GM12878 (cell line): ENCODE measurements at places on chromosomes 16 and 17. TPM values are rescaled to one million over a fixed set of nuclear protein-coding genes. Genes with fewer than 3 reads are reported as not detected.

GRCh38 chr16:6439129-6439528 is 893.5 kb upstream of the RBFOX1 start:
- H3K27me3 ChIP-seq: no peaks in the 10 kb centered on the region
- no peak overlapping the region for H3K4me3 ChIP-seq
- H3K4me1 ChIP-seq: no peaks in the 10 kb centered on the region
- H3K36me3 ChIP-seq: no peaks in the 10 kb centered on the region
- H3K27ac ChIP-seq: no peak overlapping the region

- peaks cover 2% of the 10 kb centered on the region; the same call in 1 of the 2 replicates for H3K36me3 ChIP-seq
- no peak for DNase-seq
- no peaks in the 10 kb centered on the region for H3K4me1 ChIP-seq
- no peaks in the 10 kb centered on the region for H3K27me3 ChIP-seq
- no peak overlapping the region for H3K27ac ChIP-seq
Observed at GRCh38 chr17:69302682-69303081, 24.3 kb downstream of the ABCA5 start.

GRCh38 chr17:7586673-7587419 is 3.0 kb downstream of the SOX15 start:
- no peak overlapping the region for H3K4me3 ChIP-seq
- H3K36me3 ChIP-seq: peaks cover 5% of the 10 kb centered on the region
- DNase-seq: no peak
- H3K27ac ChIP-seq: no peak overlapping the region

DNA sequence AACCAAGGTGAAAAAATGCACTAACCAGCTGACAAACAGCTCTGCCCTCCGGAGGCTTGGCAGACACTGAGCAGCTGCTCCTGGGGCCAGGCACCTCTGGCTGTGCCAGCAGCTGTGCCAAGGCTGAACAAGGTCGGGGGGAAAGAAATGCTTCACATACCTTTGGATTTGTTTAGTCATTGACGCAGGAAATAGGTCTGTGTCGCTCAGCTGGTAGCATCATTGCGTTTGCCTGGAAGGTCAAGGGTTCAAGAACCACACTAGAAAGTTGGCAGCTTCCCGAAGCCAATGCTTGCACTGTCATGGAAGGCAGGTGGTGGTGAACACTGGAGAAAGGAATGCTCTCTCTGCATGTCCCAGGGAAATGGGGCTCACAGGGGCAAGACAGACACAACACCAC is 63.5 kb downstream of the PCTP start:
- no peak for DNase-seq
- H3K27me3 ChIP-seq: no peaks in the 10 kb centered on the region
- no peak overlapping the region for H3K27ac ChIP-seq
- H3K4me1 ChIP-seq: no peaks in the 10 kb centered on the region
- no peak overlapping the region for H3K4me3 ChIP-seq

DNA sequence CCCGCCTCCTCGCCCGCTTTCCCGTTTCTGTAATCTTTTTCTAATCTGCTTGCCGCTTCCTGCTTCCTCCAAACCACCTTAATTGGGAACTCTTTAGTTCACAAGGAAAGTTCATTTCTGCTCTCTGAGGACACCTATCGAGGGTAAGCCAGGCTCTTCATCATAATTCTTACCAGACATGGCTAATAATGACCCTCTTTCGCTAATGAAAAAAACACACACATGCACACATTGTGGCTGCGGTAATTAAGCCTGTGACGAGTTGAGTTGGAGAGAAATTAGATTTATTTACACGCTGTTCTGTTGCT is 100.6 kb downstream of the ZNF423 start:
- H3K4me3 ChIP-seq: no peak overlapping the region
- H3K36me3 ChIP-seq: no peaks in the 10 kb centered on the region
- H3K27ac ChIP-seq: no peak overlapping the region
- DNase-seq: no peak
- H3K27me3 ChIP-seq: peaks cover 3% of the 10 kb centered on the region
- H3K4me1 ChIP-seq: no peaks in the 10 kb centered on the region

GRCh38 chr17:82490512-82491195 is 28.9 kb upstream of the FOXK2 start:
- H3K4me1 ChIP-seq: peaks cover 7% of the 10 kb centered on the region
- H3K27me3 ChIP-seq: no peaks in the 10 kb centered on the region
- no peak for DNase-seq
- H3K4me3 ChIP-seq: no peak overlapping the region
- H3K27ac ChIP-seq: no peak overlapping the region
- H3K36me3 ChIP-seq: peaks cover 5% of the 10 kb centered on the region; the same call in 1 of the 2 replicates

DNA sequence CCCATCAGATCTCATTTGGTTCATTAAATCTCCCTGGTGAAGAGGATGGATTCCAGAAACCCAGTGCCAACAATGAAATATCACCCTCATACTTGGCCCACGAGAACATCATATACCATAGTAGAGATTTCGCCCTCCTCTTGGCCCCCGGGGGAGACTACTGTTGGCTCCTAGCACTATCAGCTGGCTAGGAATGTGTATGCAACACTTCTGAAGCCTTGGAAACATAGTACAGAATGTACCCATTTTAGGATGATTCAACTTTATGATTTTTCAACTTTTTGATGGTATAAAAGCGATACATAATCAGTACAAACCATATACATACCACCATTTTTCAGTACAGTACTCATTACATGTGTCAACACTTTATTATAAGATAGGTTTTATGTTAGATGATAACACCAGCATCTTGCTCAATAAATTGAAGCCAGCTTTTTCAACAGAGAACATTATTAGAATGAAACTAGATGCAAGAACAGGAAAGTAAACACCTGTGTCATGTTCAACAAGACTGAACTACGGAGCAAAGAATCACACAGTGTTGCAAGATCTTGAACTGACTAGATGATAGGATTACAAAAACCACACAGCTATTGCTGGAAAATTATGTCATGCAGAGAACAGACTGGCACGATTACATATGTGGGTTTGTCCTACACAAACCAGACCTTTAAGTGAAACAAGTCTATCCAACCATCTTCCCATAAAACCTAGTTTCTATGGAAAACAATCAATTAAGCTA is 17.2 kb downstream of the RSL1D1 start:
- peaks cover 7% of the 10 kb centered on the region for H3K36me3 ChIP-seq
- H3K27me3 ChIP-seq: no peaks in the 10 kb centered on the region
- no peak overlapping the region for H3K27ac ChIP-seq

DNA sequence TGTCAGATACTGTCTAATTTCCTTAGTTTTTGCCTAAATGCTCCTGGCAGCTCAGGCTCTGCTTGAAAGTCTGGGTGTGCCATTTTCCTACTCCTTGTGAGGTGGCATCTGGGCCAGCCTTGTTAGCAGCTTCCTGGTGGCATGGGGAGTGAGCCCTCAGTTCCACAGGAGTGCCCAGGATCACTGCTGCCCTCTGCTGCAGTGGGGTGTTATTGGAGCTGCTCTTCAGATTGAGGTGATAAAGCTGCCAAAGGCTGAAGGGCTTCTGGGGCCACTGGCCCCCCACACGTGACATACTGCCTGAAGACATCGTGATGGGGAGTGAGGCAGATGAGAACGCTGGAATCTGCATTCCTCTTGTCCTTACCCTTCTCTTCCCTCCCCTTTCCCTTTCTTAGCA is 27.4 kb downstream of the CEP95 start:
- no peak overlapping the region for H3K4me3 ChIP-seq
- no peak for DNase-seq
- peaks cover 13% of the 10 kb centered on the region for H3K36me3 ChIP-seq
- H3K27ac ChIP-seq: no peak overlapping the region
- no peaks in the 10 kb centered on the region for H3K27me3 ChIP-seq
- no peaks in the 10 kb centered on the region for H3K4me1 ChIP-seq

DNA sequence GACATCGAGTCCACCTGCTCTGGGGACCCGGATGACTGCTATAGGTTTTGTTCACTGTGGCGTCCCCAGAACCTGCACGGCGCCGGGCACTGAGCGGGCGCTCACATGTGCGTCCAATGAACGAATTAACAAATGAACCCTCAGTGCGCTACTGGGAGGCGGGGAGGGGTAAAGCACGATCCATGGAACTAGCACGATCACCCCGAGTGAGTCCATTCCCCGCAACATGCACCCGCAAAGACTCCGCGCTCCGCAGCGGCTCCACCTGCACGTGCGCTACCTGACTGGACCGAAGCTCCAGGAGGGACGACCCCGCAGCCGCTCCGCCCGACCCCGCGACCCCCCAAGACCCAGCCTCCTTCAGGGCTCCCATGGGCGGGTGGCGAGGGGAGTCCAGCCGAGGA is 491 bp downstream of the TRAP1 start:
- H3K4me1 ChIP-seq: peaks cover 3% of the 10 kb centered on the region
- peaks cover 3% of the 10 kb centered on the region; the same call in 1 of the 2 replicates for H3K36me3 ChIP-seq
- no peaks in the 10 kb centered on the region for H3K27me3 ChIP-seq
- no peak for DNase-seq
- peak overlapping the region; percentile 74 for H3K4me3 ChIP-seq

DNA sequence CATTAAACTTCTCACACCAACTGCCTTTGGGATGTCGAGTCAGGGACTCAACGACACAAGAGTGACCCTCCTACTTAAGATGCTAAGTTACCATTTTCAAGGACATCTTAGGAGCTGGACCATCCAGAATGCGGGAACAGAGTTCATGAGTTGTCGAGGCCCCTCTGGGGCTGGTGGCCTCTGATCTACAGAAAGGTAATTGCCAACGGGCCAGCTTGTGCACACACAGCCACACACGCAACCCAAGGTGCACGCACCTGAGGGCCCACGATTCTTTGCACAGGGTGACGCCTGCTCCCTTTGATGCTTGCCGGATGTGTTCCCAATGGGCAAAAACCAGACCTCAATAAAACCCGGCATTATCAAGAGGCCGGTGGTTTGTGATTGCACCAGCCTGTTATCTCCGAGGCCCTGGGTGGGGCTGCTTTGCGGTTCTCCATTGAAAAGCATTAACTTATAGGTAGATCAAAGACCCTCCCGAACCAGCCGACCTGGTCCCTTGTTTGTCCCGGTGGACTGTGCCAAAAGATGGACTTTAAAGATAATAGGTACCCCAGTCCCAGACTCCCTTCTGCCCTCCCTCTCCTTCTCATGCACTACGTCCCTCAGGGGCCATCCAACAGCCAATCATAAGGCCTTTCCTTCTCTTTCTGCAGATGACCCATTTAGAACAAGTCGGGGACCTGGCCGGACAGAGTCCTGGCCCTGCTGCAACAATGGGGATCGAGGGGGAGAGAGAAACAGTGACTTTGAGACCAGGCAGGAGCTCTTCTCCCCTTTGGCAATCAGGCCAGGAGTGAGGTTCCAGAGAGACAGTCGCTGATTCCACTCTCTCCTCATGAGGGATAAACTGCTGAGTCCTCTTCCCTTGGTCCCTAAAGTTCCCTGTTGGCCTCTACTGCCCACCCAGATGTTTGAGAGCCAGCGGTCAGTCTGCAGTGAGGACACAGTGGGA is 292.5 kb downstream of the SOX9 start:
- no peak overlapping the region for H3K4me3 ChIP-seq
- H3K27ac ChIP-seq: no peak overlapping the region
- peaks cover 4% of the 10 kb centered on the region; the same call in 1 of the 2 replicates for H3K4me1 ChIP-seq
- DNase-seq: no peak
- no peaks in the 10 kb centered on the region for H3K27me3 ChIP-seq

RTN4RL1 gene
- not detected in 2 replicates for polyA plus RNA-seq

DNA sequence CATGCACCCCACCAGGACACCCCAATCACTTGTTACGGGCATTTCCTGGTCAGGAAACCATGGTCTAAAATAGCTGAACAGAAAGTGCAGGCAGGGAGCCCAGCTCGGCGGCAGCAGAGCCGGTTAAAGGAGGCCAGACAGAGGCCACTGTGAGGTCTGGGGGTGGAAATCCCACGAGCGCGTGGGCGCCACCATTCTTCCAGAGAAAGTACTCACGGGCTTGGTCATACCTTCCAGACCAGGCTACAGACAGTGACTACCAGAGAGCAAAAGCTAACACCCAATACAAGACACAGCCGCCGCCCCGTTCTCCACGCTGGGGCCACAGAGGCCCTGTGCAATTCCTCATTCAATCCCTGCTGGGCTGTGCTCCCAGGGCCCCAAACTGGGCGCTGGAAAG is 11.9 kb downstream of the CEP131 start:
- no peaks in the 10 kb centered on the region for H3K27me3 ChIP-seq
- H3K4me1 ChIP-seq: no peaks in the 10 kb centered on the region
- no peak for DNase-seq
- no peak overlapping the region for H3K27ac ChIP-seq
- H3K36me3 ChIP-seq: no peaks in the 10 kb centered on the region

DNA sequence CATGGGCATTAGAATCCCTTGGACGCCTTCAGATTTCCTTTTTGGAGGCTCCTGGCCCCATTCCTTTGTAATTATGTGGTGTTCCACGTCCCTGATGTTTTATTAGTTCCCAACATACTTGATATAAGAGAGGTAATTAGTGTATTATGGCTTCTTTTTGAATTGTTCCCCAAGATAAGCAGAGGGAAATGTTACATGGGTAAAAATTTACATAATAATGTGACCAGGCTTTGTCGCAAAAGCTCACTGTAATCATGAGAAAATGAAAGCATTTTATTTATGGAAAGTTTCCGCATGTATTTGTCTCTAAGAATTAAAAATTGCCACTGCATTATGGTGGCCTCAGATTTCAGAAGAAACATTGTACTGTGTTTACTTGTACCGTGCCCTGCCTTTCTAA is 177.8 kb downstream of the PRKCA start:
- H3K27ac ChIP-seq: no peak overlapping the region
- H3K36me3 ChIP-seq: no peaks in the 10 kb centered on the region
- H3K27me3 ChIP-seq: no peaks in the 10 kb centered on the region
- no peak for DNase-seq
- H3K4me1 ChIP-seq: no peaks in the 10 kb centered on the region

- no peak overlapping the region for H3K4me3 ChIP-seq
- peaks cover 19% of the 10 kb centered on the region for H3K27me3 ChIP-seq
- H3K36me3 ChIP-seq: no peaks in the 10 kb centered on the region
- H3K4me1 ChIP-seq: peaks cover 5% of the 10 kb centered on the region; the same call in 1 of the 2 replicates
Observed at GRCh38 chr17:79819085-79819484, 20.2 kb downstream of the CBX4 start.

TANGO6 gene
- polyA plus RNA-seq: 12.0 and 12.4 TPM in 2 replicates

DNA sequence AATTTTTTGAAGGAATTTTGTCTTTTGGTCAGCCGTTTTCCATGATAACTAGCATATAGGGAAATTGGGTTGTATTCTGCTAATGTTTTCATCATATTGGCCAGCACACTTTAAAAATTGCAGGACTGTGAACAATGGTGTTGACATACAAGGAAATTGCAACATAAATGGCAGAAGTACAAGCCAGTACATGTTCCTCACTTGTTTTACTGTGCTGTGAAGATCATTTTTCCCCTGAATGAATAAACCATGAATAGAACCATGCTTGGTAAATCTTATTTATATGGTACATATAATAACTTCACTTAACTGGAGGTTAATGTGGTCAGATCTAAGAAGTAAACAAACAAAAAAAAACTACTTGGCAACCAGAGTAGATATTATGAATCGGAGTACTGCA is 22.8 kb downstream of the OMG start:
- DNase-seq: no peak
- peaks cover 12% of the 10 kb centered on the region; the same call in 1 of the 2 replicates for H3K36me3 ChIP-seq
- no peak overlapping the region for H3K27ac ChIP-seq
- H3K4me1 ChIP-seq: no peaks in the 10 kb centered on the region
- no peak overlapping the region for H3K4me3 ChIP-seq

GRCh38 chr17:48251950-48252349 is 144.4 kb downstream of the SNX11 start:
- no peak overlapping the region for H3K27ac ChIP-seq
- H3K36me3 ChIP-seq: no peaks in the 10 kb centered on the region; the same call in 1 of the 2 replicates
- H3K4me1 ChIP-seq: no peaks in the 10 kb centered on the region
- no peak overlapping the region for H3K4me3 ChIP-seq
- DNase-seq: no peak
- no peaks in the 10 kb centered on the region for H3K27me3 ChIP-seq

CBX8 gene
- 2.1 and 3.2 TPM in 2 replicates for polyA plus RNA-seq
